T-helper 17 cell (primary cell): ENCODE measurements at places on chromosomes 1 and 21. TPM values are rescaled to one million over a fixed set of nuclear protein-coding genes. Genes with fewer than 3 reads are reported as not detected.

The DMRTA2 gene
- total RNA-seq = not detected

- DNase-seq = no peak
Measured at GRCh38 chr1:94688646-94689045, 131.5 kb upstream of the SLC44A3 start.

DNA sequence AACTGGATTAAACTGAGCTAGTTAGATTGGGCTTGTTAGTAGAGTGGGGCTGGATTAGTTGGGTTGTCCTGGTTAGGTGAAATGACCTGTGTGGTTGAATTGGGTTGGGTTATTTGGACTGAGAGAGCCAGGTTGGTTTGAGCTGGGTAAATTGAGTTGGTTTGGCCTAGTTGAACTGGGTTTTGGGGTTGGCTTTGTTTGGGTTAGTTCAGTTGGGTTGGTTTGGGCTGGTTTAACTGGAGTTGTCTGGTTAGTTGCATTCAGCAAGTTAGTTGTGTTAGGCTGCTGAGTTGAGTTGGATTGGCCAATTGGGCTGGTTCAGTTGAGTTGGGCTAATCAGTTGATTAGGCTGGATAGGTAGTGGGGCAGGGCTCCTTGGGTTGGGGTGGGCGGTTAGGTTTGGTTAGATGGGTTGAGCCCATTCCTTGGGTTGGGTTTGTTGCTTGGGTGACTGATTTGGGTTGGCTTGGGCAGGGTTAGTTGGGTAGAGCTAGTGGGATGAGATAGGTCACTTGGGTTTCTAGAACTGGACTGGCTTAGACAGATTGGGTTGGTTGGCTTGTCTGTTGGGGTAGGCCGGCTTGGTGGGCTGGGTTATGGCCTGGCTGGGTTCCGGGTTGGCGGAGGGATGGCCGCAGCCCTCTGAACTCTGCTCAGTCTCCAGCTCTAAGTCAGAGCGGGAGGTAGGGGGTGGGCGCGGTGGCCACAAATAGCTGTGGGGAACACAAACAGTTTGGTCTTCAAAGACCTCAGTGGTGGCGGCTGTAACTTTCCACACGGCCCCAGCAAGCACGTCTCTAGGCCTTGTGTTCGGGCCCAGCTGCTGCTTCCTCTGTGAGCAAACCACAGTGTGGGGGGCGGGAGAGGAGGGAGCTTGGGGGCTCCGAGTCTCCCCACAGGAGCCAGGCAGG is 67.2 kb upstream of the RUNX3 start:
- DNase-seq = no peak

The AMY1A gene
- total RNA-seq = not detected

GRCh38 chr1:214514819-214515383 is 36.5 kb downstream of the PTPN14 start:
- DNase-seq = no peak

DNA sequence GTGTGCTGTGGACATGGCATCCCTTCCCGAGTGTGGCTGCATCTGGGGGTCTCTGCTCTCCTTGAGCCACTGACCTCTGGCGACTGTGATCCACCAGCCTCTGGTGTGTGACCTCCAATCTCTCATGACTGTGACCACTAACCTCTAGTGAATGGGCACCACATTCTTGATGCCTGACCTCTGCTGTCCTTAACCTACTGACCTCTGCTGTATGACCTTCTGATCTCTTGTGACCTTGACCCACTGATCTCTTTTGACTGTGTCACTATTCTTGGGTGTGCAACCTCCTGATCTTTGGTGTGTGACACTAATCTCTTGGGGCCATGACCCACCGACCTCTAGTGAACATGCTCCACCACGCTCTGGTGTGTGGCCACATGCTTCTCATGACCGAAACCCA is 45.8 kb upstream of the KDM4A start:
- DNase-seq = no peak

The TRIM17 gene
- 2.0 TPM for total RNA-seq

The FNDC5 gene
- total RNA-seq = not detected
